ENCODE measurements at places on chromosomes 6 and 20.

DNA sequence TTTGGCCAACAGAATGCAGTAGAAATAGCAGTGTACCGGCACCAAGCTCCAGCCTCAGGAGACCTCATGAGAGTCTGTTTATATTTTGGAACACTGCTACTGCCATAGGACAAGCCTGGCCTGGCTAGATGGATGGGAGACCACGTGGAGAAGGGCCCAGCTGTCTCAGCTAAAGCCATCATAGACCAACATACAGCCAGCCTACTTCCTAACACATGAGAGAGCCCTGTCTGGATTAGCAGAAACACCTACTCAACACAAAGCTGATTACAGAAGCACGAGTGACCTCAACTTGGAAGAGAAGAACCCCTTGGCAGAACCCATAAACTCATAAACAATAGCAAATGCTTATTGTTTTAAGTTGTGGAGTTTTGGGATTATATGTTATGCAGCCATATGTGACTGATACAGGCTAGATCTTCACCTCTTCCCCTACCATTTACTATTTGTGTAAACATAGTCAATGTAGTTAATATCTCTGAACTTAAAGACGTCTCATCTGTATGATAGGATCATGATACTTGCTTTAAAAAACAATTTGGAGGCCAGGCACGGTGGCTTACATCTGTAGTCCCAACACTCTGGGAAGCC, 199.4 kb upstream of the ZNF217 start:
- DNase-seq = no peak

GRCh38 chr6:14450133-14450504, 332.5 kb downstream of the CD83 start:
- no peak for DNase-seq

DNA sequence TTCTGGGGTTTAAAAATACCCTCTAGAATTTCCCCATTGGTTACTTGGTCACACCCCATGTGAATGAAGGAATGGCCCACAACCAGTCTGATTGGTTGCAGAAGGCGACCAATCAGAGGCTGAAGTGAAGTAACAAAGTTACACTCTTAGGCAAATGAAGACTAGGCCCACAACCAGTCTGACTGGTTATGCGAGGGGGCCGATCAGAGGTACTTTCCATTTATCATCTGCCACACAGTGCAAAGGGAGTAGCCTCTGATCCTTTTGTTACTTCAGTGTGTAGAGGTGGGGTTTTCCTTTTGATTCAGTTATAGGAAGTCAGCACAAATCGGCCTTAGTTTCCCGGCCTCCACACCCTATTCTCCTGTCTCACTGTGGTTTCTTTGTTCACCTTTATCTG, 61.2 kb upstream of the SGK1 start:
- no peak for DNase-seq

DNA sequence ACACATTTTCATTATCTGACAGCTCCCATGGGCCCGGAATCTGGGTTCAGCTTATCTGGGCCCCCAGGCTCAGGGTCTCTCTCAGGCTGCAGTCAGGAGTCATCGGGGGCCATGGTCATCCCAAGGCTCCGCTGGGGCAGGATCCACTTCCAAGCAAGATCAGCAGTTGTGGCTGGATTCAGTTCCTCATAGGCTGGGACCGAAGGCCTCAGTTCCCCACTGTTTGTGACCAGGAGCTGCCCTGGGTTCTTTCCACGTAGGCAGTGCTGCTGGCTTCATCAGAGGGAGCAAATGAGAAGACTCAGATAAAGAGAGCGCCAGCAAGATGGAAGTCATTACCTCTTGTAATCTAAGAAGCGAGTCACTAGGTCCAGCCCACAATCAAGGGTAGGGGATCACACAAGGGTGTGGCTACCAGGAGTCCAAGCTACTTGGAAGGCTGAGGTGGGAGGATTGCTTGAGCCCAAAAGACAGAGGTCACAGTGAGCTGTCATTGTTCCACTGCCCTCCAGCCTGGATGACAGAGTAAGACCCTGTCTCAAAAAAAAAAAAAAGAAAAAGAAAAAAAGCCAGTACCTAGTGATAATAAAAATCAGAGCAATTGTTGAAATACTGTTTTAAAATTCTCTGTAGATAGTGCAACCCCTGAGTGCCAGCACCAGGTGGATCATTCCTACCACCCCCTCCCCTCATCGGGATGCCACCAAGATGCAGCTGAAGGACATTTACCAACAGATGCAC, 162.7 kb downstream of the NFATC2 start:
- DNase-seq = peak; percentile 25

- DNase-seq = no peak
These were observed 29.6 kb downstream of the PMEPA1 start for GRCh38 chr20:57680131-57680716.

Measured in fibroblast of the aortic adventitia (primary cell).